ENCODE measurements at places on chromosomes 5 and 9.

GRCh38 chr5:167937635-167937998, 353.8 kb upstream of the WWC1 start:
- no peak for DNase-seq

GRCh38 chr9:15543047-15543813, 9.6 kb upstream of the CCDC171 start:
- DNase-seq, result no peak

- DNase-seq, result no peak
Observed at GRCh38 chr5:10334831-10335230, 18.7 kb upstream of the MARCHF6 start.

DNA sequence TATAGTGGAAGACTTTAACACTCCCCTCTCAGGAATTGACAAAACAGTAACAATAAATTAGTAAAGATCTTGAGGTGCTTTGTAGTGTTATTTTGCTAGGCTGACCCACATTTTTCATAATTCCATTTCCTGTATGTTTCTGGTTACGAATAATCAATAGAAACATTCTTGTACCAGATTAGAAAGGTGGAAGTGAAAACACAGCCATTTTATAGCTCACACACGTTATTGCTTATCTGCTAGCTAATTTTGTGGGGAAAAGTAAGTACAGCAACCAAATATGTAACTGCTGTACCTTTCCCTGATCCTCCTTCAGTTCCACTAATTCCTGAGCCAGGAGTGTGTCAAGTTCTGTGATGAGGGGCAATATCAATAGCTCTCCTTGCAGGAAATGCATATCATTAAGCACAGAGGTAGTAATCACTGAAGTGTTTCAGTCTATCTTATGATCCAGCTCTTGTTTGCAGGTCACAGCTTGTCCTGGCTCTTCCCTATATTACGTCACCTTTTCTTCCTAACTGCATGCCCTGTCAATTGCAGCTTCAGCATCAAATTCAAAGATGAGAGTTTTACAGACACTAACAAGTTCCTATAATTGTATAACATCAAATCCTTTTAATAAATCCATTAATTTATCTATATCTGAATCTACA, 59.4 kb downstream of the MINAR2 start:
- no peak for DNase-seq

GRCh38 chr5:157665467-157666070, 5.8 kb upstream of the C5orf52 start:
- DNase-seq, result no peak

DNA sequence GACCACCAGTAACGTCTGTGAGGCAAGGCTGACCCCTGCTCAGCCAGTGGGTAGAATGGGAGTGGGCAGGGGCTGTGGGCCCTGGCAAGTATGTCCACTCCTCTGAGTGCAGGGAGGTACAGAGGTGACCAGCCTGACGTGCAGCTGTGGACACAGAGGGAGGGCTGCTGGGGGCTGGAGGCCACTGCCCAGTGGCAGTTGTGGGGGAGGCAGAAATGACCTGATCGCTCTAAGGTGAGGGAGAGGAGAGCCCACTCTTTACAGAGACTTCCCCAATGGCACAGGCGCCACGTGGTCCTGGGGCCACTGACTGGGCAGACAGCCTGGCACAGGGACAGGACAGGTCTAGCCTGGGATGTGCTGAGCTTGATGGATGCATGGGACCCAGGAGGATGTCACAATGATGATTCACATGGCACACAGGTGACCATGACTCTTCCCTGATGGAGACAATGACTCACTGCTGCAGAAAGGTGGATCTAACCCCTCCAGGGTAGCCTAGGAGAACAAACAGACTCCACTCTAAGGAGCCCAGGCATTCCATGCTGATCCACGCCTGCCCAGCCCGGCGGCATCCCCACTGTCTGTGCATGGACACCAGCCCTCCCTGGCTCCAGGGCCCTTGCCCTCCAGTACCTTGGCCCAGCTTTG, 7.7 kb downstream of the LPCAT1 start:
- peak; percentile 15 for DNase-seq

- DNase-seq, result no peak
Observed at GRCh38 chr9:2662496-2662895, 40.9 kb downstream of the VLDLR start.

DNA sequence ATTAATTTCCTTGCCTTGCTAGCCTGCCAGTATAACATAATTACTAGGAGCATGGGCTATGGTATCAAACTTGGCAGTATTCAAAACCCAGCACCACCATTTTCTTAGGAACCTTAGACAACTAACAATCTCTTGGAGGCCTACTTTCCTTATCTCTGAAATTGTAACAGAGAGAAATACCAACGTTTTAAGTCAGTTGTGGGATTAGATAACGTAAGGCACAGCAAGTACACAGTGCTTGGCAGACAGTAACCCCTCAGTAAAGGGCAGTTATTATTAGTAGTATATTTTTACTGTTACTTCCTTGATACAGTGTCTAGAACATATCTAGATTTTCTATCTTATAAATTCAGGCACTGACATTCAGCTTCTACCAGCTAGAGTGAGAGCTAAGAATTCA, 309.6 kb downstream of the ACTL7B start:
- no peak for DNase-seq

- DNase-seq, result no peak
Observed at GRCh38 chr9:68473790-68474189, 66.9 kb downstream of the TMEM252 start.

GRCh38 chr9:114210136-114210535, 54.8 kb downstream of the COL27A1 start:
- no peak for DNase-seq

DNA sequence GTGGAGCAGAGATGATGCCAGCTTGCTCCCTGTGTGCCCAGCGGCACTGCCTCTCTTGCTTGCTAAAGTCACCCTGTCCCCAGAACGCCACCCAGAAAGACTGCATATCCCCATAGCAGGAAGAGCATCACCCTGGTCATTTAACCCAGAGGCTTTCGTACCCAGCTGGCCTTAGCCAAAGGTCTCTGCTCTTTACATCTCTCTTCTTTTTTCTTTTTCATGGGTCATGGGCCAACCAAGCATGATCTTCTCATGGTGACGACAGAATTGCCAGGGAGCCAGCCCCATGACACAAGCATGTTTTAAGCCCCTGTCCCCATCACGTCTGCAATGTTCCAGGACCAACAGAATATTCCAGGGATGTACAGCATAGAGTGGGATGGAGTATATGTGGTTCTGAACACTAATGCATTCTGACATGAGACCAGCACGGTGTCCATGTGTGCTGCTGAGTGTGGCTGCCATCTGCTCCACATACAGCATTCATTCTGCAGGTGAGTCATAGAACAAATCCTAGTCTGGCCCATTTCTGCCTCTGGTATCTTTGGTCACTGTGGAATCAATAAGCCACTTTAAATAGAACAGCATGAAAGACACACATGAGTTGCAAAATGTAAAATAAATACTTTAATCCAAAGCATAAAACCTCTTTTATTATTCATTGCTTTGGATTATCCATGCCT, 203.0 kb downstream of the MED10 start:
- DNase-seq, result no peak

GRCh38 chr9:76664120-76664519, 100.1 kb upstream of the PCA3 start:
- DNase-seq, result no peak

GRCh38 chr5:7930011-7930410, 61.1 kb downstream of the MTRR start:
- DNase-seq, result no peak

- DNase-seq, result no peak
Observed at GRCh38 chr5:147661541-147661940, 121.0 kb downstream of the JAKMIP2 start.

DNA sequence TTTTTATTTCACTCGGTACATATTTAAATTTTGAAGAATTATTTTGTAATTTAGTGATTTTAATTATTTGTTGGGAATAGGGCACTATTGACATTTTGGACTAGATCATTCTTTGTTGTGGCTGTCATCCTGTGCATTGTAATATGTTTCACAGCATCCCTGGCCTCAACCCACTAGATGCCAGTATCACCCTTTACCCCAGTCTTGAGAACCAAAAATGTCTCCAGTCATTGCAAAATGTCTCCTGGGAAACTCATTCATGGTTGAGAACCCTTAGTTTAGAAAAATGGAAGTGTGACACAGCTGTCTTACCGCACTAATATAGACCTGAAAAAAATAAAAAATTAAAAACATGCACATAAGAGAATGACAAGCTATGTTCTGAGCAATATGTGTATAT, 88.4 kb upstream of the CCDC152 start:
- no peak for DNase-seq

DNA sequence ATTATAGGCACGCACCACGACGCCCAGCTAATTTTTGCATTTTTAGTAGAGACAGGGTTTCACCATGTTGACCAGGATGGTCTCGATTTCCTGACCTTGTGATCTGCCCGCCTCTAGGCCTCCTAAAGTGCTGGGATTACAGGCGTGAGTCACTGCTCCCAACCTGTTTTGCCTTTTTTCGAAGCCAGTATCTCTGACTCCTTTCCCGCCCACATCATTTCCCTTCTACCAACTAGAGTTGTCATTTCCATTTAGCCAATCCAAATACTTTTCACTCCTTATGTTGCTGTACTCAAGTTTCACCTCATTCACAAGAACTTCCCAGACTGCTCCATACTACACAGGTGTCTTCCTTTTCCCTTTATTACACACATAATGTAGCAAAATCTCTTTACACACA, 502.6 kb upstream of the CDH6 start:
- DNase-seq, result no peak

DNA sequence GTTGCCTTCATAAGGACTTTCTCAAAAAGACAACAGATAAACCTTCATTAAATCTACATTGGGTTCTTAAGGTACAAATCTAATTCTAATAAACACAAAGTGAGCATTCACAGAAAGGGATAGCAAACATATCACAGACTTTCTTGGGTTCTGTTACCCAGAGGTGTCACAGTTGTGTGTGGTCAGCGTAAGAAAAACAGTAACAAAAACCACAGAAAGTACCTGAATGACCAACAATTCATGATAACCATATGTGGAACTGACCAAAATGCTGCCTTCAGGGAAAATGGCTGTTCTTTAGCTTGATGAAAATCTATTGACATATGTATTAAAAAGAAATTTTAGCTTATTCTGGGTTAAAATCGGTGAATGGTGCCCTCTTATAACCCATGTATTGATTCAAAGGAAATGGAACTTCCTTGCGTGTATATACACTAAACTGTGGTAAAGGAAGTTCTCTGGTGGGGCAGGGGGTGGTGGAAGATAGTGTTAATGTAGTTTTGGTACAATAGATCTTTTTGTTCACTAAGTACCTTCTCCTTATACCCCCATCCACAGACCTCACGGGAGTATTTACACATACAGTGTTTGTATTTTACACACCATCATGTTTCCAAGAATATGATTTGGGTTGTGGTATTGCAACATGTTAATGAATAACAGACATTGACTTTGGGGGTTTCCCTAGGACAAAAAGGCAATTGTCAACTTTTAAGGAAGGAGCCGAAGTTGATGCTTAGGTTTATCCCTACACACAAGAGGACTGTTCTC, 152.5 kb downstream of the APBA1 start:
- no peak for DNase-seq

- no peak for DNase-seq
Observed at GRCh38 chr5:139293202-139293506, 386 bp upstream of the MATR3 start.

GRCh38 chr9:133187561-133188005, 21.5 kb downstream of the OBP2B start:
- no peak for DNase-seq

GRCh38 chr5:43569236-43569746, 12.4 kb upstream of the PAIP1 start:
- no peak for DNase-seq

GRCh38 chr5:1008451-1009358, at the start of gene NKD2:
NKD2 (plus strand) TSS chr5:1008802; CDS start chr5:1009058, 256 bp downstream.
- DNase-seq, result peak; percentile 0

DNA sequence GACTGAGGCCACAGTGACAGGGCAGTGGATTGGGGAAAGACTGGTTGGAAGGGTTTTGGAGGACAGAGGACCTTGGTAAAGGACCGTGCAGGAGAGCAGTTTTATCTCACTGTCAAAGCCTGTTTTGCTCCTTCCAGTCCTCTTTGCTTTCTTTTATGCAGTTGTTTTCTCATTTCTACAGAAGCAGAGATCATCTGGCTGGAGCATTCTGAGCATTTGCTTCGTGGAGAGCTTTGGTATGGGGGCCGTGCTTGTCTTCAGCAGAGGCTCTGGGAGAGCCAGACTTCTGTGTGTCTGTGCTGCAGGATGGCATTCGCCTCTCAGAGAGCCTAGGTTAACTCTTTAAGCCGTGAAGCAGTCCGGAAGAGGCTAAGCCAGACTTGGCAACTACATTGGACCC, 171.8 kb upstream of the TUT7 start:
- DNase-seq, result no peak

GRCh38 chr5:178331491-178331996, 98.9 kb upstream of the PHYKPL start:
- DNase-seq, result no peak

DNA sequence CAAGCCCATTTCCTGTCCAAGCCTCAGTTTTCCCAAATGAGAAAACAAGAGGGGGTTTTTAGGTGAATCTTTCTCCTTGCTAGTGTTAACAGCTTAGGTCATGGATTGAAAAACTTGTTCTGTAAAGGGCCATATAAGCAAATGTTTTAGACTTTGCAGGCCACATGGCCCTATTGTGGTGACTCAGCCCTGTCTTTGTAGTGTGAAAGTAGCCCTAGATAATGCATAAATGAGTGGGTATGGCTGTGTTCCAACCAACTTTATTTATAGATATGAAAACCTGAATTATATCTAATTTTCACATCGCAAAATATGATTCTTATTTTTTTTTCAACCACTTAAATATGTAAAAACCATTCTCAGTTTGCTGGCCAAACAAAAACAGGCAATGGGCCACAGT, 6.9 kb upstream of the BARX1 start:
- DNase-seq, result no peak

DNA sequence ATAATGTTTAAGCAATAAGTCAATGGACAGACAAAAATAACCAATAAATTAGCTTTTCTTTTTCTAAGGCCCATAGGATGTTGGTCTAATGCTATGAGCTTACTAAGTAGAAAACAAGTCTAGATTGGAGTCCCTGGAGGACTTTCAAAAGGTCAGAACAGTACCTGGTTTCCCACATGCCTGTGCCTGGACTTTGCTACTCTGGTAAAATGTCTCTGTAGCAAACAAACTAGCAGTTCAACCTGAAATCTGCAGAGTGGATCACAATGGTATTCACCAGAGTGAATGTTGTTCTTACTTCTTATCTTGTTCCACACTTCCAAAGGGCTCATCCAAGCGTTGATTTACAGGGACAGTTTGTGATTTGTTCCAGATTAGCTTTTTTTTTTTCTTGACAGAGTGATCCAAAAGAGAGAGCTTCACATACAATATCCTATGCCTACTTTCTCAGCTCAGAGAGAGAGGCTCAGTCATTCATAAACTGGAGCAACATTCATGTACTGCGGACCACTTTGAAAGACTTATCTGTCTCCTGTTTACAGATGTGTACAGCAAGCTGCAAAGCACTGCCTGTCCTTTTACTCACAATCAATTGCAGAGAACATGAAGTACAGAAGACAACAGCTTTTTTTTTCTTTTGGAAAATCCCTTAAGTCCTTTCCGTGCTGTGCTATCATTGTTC, 466.1 kb downstream of the SPATA31D1 start:
- DNase-seq, result no peak
